ENCODE measurements at places on chromosomes 13 and 19. TPM values are rescaled to one million over a fixed set of nuclear protein-coding genes. Genes with fewer than 3 reads are reported as not detected.

DNA sequence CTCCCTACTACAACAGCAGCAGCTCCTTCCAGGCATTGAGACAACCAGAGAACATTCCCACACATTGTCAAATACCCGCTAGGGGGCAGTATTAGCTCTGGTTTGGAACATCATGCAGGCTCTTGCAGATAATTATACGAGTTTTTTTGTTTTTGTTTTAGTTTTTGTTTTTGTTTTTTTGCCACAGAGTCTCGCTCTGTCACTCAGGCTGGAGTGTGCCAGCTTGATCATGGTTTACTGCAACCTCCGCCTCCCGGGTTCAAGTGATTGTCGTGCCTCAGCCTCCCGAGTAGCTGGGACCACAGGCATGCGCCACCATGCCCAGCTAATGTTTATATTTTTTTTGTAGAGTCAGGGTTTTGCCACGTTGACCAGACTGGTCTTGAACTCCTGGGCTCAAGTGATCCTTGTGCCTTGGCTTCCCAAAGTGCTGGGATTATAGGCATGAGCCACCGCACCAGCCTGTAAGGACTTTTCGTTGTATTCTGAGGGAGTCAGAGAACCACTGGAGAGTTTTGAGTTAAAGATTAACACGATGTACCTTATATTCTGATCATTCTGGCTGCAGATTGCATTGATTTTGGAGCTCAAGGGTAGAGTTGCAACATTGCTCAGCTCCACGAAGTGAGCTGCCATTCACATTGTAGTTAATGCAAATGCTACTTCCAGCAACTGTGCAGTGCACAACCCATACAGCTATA is 41.7 kb upstream of the CEACAM20 start:
- no peaks in the 10 kb centered on the region for H3K27me3 ChIP-seq
- peaks cover 6% of the 10 kb centered on the region for H3K4me1 ChIP-seq
- no peak overlapping the region for H3K27ac ChIP-seq
- no peaks in the 10 kb centered on the region for H3K36me3 ChIP-seq

GRCh38 chr13:23609414-23609760 is 39.2 kb downstream of the TNFRSF19 start:
- H3K4me3 ChIP-seq = peak overlapping the region; percentile 60
- H3K36me3 ChIP-seq = no peaks in the 10 kb centered on the region
- H3K27me3 ChIP-seq = no peaks in the 10 kb centered on the region

DNA sequence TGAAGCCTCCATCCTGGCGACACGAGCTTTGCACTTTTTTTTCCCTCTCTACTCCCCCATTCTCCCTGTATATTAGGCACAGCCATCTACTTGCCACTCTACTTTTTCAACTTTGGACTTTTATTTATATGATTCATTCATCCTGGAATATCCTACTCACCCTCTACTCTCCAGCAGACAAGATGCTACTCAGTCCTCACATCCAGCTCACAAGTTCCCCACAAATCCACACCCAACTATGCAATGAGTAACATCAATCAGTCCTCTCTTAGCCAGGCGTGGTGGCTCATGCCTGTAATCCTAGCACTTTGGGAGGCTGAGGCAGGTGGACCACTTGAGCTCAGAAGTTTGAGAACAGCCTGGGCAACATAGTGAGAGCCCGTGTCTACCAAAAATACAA is 23.9 kb upstream of the URAD start:
- no peaks in the 10 kb centered on the region for H3K36me3 ChIP-seq
- no peak overlapping the region for H3K27ac ChIP-seq
- DNase-seq = no peak
- no peaks in the 10 kb centered on the region for H3K27me3 ChIP-seq

DNA sequence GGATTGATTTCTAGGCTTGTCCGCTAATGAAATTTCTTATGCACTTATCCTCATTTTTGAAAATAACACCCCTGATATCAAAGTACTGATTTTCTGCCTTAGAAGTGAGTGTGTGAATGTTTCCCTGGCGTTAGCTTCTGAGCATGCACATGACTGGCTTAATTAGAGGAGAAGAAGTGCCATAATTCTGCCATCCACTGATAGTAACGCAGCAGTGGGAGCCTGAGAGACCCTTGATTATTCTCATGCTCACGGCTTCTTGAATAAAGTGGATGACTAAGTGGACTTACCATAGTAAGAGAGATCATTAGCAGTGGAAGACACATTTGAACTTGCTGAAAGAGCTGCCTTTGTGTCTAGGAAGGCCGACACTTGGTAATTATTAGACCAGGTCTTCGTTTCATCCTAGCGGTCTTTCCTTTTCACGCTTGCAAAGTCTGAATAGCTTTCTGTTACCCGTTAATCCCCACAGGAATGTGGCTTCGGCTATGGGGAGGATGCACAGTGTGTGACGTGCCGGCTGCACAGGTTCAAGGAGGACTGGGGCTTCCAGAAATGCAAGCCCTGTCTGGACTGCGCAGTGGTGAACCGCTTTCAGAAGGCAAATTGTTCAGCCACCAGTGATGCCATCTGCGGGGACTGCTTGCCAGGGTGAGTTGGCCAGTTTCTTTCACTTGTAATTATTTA is 45.3 kb downstream of the TNFRSF19 start:
- H3K4me3 ChIP-seq = no peak overlapping the region
- no peaks in the 10 kb centered on the region for H3K27me3 ChIP-seq
- H3K4me1 ChIP-seq = peaks cover 15% of the 10 kb centered on the region
- DNase-seq = no peak

DNA sequence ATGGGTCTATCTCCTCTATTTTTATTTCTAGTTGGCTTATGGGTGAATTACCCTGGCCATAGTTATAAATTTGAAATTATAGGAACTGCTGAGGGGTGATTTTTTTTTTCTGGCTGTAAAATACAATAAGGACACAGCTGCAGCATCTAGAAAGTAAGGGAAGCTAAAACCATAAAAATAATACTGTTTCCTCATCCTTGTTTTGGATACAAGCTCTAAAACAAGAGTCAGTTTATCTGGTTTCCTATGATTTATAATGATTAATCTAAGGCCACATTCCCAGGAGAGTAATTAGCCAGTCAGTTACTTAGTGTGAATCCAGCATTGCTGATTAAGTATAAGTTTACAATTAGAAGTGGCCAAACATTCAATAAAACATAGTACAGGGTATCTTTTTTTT is 219.1 kb upstream of the NBEA start:
- no peaks in the 10 kb centered on the region for H3K36me3 ChIP-seq
- DNase-seq = no peak
- H3K4me1 ChIP-seq = no peaks in the 10 kb centered on the region
- no peaks in the 10 kb centered on the region for H3K27me3 ChIP-seq
- no peak overlapping the region for H3K4me3 ChIP-seq

DNA sequence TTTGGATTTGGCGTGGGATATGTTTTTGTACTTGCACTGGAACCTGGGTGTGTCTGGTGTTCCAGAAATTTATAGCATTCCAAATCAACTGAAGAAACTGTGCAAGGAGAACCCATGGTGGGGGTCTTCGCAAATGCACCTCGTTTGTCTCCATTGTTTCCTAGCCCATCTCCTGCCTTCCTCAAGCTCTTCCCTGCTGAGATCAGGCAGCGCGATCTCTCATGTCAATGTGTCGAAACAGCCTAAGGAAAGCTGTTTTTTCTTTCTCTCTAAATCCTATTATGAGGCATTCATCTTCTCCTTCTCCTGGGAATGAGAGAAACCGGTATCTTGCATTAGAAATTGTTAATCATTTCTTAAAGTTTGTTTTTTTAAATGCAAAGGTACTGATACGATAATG is 131.0 kb downstream of the KLF5 start:
- no peak overlapping the region for H3K27ac ChIP-seq
- no peak for DNase-seq
- no peaks in the 10 kb centered on the region for H3K4me1 ChIP-seq
- no peaks in the 10 kb centered on the region for H3K27me3 ChIP-seq
- H3K4me3 ChIP-seq = peak overlapping the region; percentile 30
- H3K36me3 ChIP-seq = no peaks in the 10 kb centered on the region

DNA sequence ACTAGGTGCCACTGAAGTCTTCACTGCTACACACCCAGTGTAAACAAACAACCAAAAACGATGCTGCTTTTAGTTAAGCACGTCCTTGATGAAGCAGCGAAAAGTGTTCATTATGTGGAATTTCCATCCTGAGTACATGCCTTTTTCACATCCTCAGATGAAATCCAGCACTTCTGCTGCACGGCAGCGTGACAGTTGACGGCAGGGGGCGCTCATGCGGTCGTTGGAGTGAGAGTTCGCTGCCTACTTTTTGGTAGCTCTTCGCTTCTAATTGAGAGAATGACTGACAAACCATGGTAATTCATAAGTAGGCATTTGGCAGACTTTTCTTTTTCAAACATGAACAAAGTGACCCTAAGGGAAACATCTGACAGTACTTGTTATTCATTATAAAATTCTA is 1124.9 kb downstream of the EFNB2 start:
- H3K27ac ChIP-seq = no peak overlapping the region
- DNase-seq = peak; percentile 35
- H3K4me1 ChIP-seq = no peaks in the 10 kb centered on the region
- H3K4me3 ChIP-seq = no peak overlapping the region
- no peaks in the 10 kb centered on the region for H3K27me3 ChIP-seq
- no peaks in the 10 kb centered on the region for H3K36me3 ChIP-seq

DNA sequence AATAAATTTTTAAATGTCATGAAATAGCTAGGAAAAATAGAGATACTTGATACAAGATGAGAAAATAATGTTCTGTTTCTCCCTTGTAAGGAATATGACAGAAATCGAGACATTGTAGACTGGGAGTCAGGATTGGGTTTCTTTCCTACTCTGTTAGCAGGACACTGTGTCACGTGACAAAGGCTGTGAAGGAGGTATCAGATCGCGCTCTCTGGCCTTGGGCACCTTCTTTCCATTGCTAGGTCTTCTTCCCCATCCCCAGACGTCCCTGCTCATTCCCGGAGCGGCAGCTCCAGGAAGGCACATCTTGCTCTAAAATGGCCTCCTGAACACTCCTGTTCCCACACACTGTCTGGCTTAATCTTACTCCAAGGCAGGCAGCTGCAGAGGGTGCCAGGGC is 133.4 kb downstream of the TM9SF2 start:
- no peak overlapping the region for H3K27ac ChIP-seq
- H3K36me3 ChIP-seq = no peaks in the 10 kb centered on the region
- H3K27me3 ChIP-seq = no peaks in the 10 kb centered on the region
- H3K4me1 ChIP-seq = peaks cover 24% of the 10 kb centered on the region
- DNase-seq = no peak
- no peak overlapping the region for H3K4me3 ChIP-seq

GRCh38 chr13:107807306-107808073 is 407.8 kb downstream of the LIG4 start:
- H3K4me3 ChIP-seq = no peak overlapping the region
- DNase-seq = no peak
- no peaks in the 10 kb centered on the region for H3K4me1 ChIP-seq
- no peak overlapping the region for H3K27ac ChIP-seq
- H3K27me3 ChIP-seq = no peaks in the 10 kb centered on the region

Gene EMP3
- total RNA-seq = 78.6 TPM

Gene SULT2B1
- total RNA-seq = 2.3 TPM

Gene PRR22
- total RNA-seq = 4.2 TPM

Gene RFPL4A
- total RNA-seq = 0.41 TPM

Gene ZNF160
- 38.2 TPM for total RNA-seq

Gene PRRG2
- 14.9 TPM for total RNA-seq

Gene CNN1
- total RNA-seq = 47.8 TPM

Gene GFY
- not detected for total RNA-seq
